ENCODE measurements at places on chromosomes 7 and 10.

DNA sequence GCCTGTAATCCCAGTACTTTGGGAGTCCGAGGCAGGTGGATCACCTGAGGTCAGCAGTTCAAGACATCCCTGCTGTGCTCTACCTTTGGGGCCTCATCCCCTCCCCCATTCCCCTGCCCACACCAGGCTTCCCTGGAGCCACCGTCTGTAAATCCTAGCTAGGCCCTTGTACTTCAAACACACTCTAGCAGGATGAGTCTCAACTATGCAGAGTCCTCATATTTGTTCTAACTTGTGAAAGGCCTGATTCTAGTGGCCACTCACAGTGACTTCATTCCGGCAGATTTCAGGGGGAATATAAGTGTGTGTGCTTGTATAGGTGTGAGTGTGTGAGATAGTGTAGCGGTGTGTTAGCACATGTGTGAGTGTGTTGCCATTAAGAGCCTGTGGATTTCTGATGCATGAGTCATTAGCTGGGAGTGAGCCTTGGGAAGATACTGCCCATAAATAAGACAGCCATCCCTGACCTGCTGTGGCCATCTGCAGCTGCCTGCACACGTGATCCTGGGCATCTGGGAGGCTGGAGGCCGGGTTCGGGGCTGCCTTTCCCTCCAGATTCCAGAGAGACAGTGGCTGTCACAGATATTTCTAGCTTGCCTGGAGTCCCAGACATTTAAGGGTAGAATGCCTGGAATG lies 1.7 kb upstream of the NEURL1 start:
- DNase-seq, result peak; percentile 92

DNA sequence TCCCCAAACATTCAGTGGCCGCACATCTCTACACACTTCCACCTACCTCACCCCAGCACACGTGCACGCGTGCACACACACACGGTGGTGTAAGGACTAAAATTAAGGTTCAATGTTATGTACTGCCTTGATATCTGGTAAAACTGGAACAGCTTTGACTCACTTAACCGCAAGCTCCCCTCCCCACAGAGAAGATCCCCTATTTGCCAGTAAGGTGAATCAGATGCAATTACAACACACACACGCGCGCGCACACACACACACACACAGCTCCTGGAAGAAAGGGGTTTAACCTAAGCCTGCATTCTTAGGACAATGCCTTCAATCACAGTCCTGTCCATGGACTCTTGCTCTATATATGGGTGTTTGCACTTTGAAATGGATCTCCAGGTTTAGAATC lies 25.5 kb upstream of the VPS41 start:
- no peak for DNase-seq

- peak; percentile 8 for DNase-seq
Observed at GRCh38 chr10:118373786-118374185, 31.7 kb upstream of the FAM204A start.

GRCh38 chr7:8436965-8437364 lies 3.6 kb downstream of the NXPH1 start:
- DNase-seq, result no peak

GRCh38 chr10:52424341-52424740 lies 110.3 kb downstream of the DKK1 start:
- DNase-seq, result no peak

DNA sequence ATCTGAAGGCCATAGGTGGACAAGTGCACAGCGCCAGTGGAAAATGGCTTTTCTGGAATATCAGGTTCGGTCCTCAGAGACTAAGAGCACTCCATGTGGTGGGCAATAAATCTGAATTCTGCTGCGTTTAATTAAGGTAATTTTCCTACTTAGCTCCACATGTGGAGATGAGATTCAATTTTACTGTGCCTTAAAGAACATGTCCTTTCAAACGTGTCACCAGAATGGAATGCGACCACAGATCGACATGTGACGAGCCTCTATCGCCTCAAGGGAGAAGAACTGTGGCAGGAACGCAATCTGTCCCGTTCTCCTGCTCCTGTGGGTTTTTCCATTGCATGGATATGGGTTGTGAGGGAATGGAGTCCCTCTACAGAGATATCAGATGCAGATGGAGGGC lies 205.3 kb upstream of the ZNF32 start:
- DNase-seq, result no peak

- peak; percentile 87 for DNase-seq
Observed at GRCh38 chr10:58590152-58590840, 77.6 kb downstream of the BICC1 start.

- DNase-seq, result no peak
Observed at GRCh38 chr10:101481256-101481655, 106.8 kb downstream of the POLL start.

GRCh38 chr10:101140084-101140949 lies 9.2 kb downstream of the TLX1 start:
- DNase-seq, result no peak

DNA sequence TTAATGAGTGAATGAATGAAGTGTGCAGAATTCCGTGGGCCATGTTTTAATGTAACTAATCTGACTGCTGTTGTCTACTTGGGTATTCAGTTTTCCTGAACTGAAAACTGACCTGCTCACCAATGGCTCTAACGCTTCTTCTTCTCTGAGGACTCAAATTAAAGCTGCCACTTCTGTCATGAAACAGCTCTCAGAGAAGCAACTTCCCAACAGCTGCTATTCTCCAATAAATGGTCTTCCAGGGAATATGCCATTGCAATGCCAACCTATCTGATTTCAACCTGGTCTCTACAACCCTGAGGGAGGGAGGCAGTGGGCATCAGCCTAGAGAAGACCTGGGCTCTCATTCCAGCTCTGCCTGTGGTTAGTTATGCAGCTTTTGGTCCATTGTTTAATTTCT lies 69.4 kb downstream of the FRMD4A start:
- DNase-seq, result no peak

GRCh38 chr10:44457259-44457658 lies 72.4 kb upstream of the CXCL12 start:
- DNase-seq, result no peak

- peak; percentile 87 for DNase-seq
Observed at GRCh38 chr10:122112625-122113160, 123.7 kb downstream of the TACC2 start.

GRCh38 chr7:127791446-127792189 lies 139.6 kb downstream of the SND1 start:
- DNase-seq, result no peak

DNA sequence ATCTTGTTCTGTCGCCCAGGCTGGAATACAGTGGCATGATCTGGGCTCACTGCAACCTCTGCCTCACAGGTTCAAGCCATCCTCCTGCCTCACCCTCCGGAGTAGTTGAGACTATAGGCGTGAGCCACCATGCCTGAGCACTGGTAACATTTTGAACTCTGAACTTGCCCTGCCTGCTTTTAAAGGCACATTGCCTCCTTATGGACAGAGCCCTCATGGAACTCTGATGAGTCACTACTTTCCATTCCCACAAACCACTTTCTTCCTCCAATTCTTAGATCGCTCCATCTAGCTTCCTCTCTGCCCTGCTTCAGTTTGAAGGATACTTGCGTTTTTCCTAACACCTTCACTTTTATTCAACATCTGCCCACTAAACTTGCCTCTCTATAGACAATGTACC lies 38.1 kb downstream of the PRPS1L1 start:
- no peak for DNase-seq

GRCh38 chr10:42932735-42933447 lies 144.0 kb upstream of the RET start:
- no peak for DNase-seq

DNA sequence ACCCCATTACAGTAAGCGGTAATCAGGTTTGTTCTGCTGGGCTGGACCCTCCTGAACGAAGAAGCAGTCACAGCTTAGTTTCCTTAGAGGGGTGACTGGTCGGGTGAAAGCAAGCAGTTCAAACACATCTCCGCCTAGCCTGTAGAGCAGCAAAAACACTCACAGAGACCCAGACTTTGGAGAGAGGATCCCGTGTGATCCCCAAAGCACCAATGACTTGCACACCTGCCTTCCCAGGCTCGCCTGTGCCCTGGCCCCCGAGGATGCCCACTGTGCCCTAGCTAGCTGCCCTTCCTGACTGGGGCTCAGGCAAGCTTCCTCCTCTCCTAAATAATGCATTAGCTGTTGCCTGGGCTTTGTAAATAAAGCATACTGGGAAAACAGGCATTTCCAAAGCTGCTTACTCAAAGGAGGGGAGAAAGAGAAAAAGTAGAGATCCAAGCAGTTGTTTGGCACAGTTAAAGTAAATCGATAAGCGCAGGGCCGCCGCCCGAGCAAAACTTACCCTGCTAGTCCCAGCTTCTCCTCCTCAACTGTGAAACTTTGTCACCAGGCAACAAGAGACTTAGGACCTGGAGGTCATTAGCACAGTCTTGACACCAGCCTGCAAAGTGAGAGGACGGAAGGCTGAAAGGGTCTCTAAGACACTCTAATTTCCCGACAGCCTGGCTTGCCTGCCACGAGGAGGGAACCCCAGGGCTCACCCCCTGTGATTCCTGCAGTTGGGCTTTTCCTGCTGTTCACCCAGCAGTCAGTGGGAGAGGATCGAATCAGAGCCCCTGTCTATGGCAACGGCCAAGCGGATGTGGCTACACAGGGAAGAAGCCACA lies 4.8 kb downstream of the LRRC18 start:
- no peak for DNase-seq

- DNase-seq, result no peak
Observed at GRCh38 chr10:13224210-13224995, 9.8 kb downstream of the UCMA start.

- DNase-seq, result no peak
Observed at GRCh38 chr7:105677817-105678573, 96.7 kb upstream of the EFCAB10 start.

DNA sequence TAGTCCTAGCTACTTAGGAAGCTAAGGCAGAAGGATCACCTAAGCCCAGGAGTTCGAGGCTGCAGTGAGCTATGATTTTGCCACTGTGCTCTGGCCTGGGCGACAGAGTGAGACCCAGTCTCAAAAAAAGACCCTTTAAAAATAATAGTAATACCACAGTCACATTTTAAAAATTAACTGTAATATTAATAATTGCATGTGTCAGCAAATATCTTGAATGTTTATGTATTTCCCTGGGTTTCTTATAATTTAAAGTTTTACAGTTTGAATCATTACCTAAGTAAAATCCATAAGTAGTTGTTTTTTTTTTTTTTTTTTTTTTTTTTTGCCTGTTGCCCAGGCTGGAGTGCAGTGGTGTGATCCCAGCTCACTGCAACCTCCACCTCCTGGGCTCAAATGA lies 69.2 kb downstream of the LYZL2 start:
- DNase-seq, result no peak

- DNase-seq, result no peak
Observed at GRCh38 chr10:62323751-62324150, 50.4 kb upstream of the ZNF365 start.

DNA sequence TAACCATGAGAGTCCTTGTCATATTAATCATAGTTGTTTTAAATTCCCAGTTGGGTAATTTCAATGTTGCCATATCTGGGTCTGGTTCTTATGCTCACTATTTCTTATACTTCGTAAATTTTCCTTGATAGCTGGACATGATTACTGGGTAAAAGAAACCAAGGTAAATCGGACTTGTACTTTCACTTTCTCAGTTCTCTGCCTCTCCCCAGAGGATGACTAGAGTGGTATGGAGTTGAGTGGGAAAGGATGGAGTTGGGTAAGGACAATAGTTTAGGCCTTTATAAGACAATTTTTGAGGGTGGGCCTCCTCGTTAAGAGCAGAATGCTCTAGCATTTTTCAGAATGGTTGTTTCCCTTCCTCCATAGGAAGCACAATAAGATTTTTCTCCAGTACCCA lies 106.1 kb downstream of the CRPPA start:
- DNase-seq, result no peak

- no peak for DNase-seq
Observed at GRCh38 chr7:24834128-24834798, 77.0 kb upstream of the GSDME start.

GRCh38 chr10:61974601-61975390 lies 73.3 kb downstream of the ARID5B start:
- peak; percentile 38 for DNase-seq
